Activated naive CD4-positive, alpha-beta T cell treated with anti-CD3 and anti-CD28 coated beads for 36 hours (primary cell): ENCODE measurements at places on chromosomes 16 and 17. TPM values are rescaled to one million over a fixed set of nuclear protein-coding genes. Genes with fewer than 3 reads are reported as not detected.

Gene TMEM204
- 7.7 TPM for total RNA-seq

Gene ALOX15B
- total RNA-seq = not detected

Gene PIRT
- total RNA-seq = not detected

DNA sequence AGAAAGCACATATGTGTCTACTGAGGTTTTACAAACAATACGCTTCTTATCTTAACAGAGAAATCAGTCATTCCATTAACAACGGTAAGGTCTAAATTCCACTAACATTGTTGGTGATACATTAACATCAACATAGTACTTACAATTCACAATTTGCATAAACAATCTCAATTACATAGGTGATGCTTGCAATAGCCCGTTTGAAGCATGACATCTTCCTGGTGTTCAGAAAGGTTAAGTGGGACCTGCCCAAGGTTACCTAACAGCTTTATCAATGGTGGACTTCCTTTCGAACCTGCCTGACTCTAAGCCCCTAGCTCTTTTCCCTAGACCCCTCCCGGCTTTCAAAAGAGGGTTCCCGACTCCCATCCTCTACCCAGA lies 699 bp downstream of the FAM222B start:
- no peak for DNase-seq
- peak overlapping the region; percentile 99 for H3K4me3 ChIP-seq
- peaks cover 31% of the 10 kb centered on the region for H3K4me1 ChIP-seq

DNA sequence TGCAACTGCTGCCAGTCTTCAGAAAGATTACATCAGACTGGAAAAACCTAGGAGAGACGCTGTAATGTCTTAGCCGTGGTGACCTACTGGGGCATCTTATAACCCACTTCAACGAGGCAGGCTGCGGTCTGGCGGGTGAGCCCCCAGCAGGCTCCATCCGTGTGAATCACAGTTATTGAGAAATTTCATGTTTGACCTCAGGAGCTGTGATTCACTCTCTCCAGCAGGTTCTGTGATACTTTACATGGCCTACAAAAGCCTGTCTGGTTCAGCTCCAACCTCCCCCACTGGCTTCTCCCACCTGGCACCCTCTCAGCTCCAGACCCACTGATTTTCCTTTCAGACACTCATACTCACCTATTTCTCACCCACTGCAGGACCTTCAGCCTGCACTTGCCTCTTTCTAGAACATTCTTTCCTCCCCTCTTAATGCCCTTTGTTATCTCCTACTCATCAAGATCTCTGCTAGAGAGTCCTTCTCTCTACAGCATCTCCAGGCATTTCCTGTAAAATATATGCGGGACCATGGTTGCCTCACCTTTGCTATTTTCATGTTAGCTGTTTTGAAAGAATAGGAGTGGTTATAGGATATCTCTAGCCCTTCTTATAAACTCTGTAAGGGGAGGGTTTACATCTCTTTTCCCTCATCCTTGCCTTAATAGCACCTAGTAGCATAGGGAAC lies 227.9 kb downstream of the MAF start:
- no peak overlapping the region for H3K4me3 ChIP-seq
- H3K36me3 ChIP-seq = peaks cover 4% of the 10 kb centered on the region
- H3K27ac ChIP-seq = no peak overlapping the region

DNA sequence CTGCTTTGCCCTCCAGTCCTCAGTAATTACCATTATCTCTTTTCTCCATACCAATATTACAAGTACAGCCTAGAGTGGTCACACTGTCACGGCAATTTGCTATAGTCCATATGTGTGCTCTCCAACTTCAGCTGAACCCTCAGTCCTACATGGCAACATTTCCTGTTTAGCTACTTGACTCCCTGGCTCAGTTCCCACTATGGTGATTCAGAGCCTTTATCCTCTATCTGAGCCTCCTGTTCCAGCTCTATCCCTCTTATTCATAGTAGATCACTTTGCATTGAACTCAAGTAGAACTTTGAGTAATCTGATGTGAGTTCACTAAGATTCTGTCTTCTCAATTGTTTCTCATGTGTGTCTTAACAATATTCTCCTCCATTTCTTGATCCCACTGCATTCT lies 43.7 kb upstream of the GOSR1 start:
- H3K4me1 ChIP-seq = peaks cover 12% of the 10 kb centered on the region
- H3K4me3 ChIP-seq = no peak overlapping the region
- peaks cover 36% of the 10 kb centered on the region for H3K36me3 ChIP-seq
- H3K27ac ChIP-seq = no peak overlapping the region
- DNase-seq = no peak
- H3K27me3 ChIP-seq = no peaks in the 10 kb centered on the region

DNA sequence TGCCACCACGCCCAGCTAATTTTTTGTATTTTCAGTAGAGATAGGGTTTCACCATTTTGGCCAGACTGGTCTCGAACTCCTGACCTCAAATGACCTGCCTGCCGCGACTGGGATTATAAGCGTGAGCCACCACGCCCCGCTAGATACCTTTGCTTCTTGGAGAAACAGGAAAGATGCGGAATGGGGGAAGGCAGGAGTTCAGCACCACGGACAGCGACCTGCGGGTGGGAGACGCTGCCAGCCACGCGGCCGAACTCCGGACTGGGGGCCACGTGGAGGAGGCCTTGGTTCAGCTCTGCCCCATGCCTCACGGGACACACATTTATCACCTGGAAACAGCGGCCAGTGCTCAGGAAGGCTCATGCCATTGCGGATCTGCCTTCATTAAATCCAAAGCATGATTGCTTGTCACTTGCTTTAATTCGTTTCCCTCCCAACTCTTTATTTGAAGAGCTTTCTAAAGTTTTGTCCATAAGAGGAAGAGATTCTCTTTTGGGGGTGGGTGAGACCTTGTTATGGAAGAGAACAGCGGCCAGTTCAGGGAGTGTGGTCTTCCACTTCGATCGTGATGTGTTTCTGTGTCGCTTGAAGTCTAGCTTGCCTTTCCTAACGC lies 219.9 kb downstream of the ENGASE start:
- no peaks in the 10 kb centered on the region for H3K4me1 ChIP-seq
- H3K4me3 ChIP-seq = no peak overlapping the region

DNA sequence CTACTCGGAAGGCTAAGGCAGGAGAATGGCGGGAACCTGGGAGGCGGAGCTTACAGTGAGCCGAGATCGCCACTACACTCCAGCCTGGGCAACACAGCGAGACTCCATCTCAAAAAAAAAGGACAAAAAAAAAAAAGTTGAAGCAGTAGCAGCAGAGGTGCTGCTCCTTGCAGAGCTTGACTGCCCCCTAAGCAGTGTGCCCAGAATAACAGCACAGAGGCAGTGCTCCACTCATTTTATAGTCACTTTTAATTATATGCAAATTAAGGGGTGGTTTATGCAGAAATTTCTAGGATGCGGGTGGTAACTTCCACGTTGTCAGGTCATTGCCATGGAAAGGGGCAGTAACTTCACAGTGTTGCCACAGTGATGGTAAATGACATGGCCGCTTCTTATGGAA lies 54.3 kb upstream of the NOL11 start:
- peaks cover 4% of the 10 kb centered on the region for H3K4me1 ChIP-seq
- H3K36me3 ChIP-seq = peaks cover 25% of the 10 kb centered on the region
- DNase-seq = no peak
- no peak overlapping the region for H3K4me3 ChIP-seq
- no peaks in the 10 kb centered on the region for H3K27me3 ChIP-seq

GRCh38 chr17:73882590-73882989 lies 238.3 kb upstream of the SDK2 start:
- no peak for DNase-seq
- H3K4me3 ChIP-seq = no peak overlapping the region
- no peaks in the 10 kb centered on the region for H3K27me3 ChIP-seq
- no peak overlapping the region for H3K27ac ChIP-seq

GRCh38 chr17:43760254-43760852 lies 1.8 kb upstream of the SOST start:
- H3K36me3 ChIP-seq = no peaks in the 10 kb centered on the region
- no peak overlapping the region for H3K27ac ChIP-seq
- peak; percentile 98 for DNase-seq
- H3K4me3 ChIP-seq = no peak overlapping the region

- H3K27me3 ChIP-seq = no peaks in the 10 kb centered on the region
- peak overlapping the region; percentile 39 for H3K4me3 ChIP-seq
- H3K27ac ChIP-seq = peak overlapping the region; percentile 93
- H3K4me1 ChIP-seq = peaks cover 92% of the 10 kb centered on the region
- H3K36me3 ChIP-seq = peaks cover 22% of the 10 kb centered on the region
These were observed 208.9 kb upstream of the CHMP6 start for GRCh38 chr17:80782536-80783427.

DNA sequence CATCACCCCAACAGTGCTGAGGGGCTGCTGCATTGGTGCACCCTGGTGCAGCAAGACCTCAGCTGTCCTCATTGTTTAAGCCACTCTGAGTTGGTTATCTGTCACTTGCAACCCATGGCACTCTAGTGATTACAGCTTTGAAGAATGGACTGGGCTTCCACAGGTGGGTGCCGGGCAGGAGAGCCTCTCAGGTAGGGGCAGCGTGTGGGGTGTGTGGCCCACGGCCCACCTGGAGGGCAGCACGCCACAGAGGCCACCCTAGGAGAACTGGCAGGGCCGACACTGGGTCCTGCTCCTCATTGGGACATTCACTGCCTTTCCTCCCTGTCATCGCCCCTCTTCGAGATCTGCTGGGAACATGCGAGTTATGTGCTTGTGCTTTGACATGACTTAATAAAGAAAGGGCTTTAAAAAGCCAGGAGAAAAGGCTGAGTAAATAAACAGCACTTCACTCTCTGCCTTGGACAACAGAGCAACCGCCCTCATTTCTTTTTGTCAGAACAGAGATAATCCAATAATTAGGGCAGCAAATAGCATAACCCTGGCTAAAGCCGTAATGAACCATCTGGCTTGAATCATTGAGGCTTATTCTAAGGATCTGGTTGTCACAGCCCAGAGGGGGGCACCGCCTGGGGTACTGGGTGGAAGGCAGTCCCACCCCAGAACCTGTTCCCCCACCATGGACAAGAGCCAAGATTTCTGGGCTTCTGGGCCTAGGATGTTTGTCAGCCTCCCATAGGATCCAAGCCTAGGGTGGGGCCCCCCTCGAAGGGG lies 3.0 kb downstream of the DOC2B start:
- peaks cover 2% of the 10 kb centered on the region for H3K4me1 ChIP-seq
- DNase-seq = no peak
- no peaks in the 10 kb centered on the region for H3K36me3 ChIP-seq
- H3K27ac ChIP-seq = no peak overlapping the region

DNA sequence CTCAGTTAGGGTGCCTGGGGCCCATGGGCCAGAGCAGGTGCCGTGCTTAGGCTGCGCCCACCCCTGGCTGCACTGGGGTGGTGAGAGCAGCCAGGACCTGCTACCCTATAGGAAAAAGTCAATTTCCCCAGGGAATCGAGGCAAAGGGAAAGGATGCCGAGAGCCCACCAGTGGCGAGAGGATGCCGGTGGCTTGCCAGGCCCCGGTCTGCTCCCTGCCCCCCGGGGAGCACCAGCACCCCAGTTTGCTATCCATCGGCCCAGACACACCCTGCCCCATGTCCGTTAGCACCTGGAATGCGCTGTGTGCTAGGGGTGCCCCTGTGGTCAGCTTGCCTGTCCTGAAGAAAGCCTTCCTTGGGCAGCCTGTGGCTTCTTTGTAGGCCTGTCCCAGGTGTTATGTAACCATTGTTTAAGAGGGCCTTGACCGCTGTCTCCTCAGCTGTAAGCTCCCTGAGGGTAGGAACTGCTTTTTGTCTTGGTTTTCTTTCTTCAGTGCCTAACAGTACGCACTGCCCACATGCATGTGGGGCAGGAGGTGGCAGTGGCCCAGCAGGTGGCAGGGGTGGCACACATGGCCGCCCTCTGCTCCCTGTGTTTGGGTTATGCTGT lies 40.8 kb downstream of the NT5M start:
- DNase-seq = no peak
- H3K4me1 ChIP-seq = no peaks in the 10 kb centered on the region
- H3K36me3 ChIP-seq = no peaks in the 10 kb centered on the region
- no peaks in the 10 kb centered on the region for H3K27me3 ChIP-seq
- no peak overlapping the region for H3K4me3 ChIP-seq

GRCh38 chr16:85042606-85043005 lies 15.0 kb downstream of the KIAA0513 start:
- DNase-seq = no peak
- peaks cover 17% of the 10 kb centered on the region for H3K4me1 ChIP-seq
- H3K27me3 ChIP-seq = no peaks in the 10 kb centered on the region
- peaks cover 1% of the 10 kb centered on the region for H3K36me3 ChIP-seq
- no peak overlapping the region for H3K27ac ChIP-seq
- no peak overlapping the region for H3K4me3 ChIP-seq

GRCh38 chr16:13333336-13333735 lies 431.9 kb downstream of the SHISA9 start:
- no peak for DNase-seq
- no peaks in the 10 kb centered on the region for H3K4me1 ChIP-seq
- H3K27me3 ChIP-seq = peaks cover 6% of the 10 kb centered on the region
- H3K36me3 ChIP-seq = no peaks in the 10 kb centered on the region
- no peak overlapping the region for H3K27ac ChIP-seq
- no peak overlapping the region for H3K4me3 ChIP-seq

DNA sequence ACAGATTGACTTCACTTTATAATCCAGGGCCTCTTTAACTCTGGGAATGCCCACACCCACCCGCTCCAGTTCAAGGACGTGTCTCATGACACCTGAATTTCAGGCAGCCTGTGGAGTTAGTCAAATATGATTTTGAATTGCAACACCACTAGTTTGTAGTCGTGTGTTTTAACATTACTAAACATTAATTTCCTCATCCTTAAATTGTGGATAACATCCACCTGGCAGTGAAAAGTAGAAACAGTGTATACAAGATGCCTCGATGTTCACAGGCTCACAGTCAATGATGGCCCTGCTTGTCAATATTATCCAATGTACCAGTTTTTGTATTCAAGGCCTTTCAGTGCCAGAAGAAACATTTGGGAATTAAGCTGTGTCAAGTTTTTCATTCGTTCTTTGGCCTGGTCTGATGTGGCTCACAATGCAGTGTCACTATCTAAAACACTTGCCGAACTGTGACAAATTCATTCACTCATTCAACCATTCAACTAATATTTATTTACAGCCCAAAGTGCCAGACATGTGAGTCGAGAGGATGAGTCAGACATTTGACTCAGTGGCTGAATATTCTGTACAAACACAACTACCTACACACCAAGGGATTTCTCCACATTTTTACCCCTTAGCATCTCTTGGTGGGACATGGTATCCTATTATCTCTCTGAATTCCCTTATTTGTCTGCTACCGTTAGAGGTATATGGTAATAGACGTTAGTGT lies 1.4 kb downstream of the MEIOB start:
- DNase-seq = no peak
- no peak overlapping the region for H3K27ac ChIP-seq
- H3K27me3 ChIP-seq = peaks cover 8% of the 10 kb centered on the region
- H3K4me1 ChIP-seq = peaks cover 3% of the 10 kb centered on the region
- no peaks in the 10 kb centered on the region for H3K36me3 ChIP-seq

- H3K4me3 ChIP-seq = no peak overlapping the region
- DNase-seq = no peak
- no peaks in the 10 kb centered on the region for H3K27me3 ChIP-seq
These were observed 262.1 kb upstream of the CA10 start for GRCh38 chr17:52420555-52421078.

GRCh38 chr16:12612598-12613101 lies 191.0 kb downstream of the CPPED1 start:
- H3K27me3 ChIP-seq = peaks cover 15% of the 10 kb centered on the region
- H3K4me3 ChIP-seq = no peak overlapping the region
- H3K4me1 ChIP-seq = peaks cover 23% of the 10 kb centered on the region
- no peak for DNase-seq
- H3K36me3 ChIP-seq = no peaks in the 10 kb centered on the region

- DNase-seq = no peak
- no peaks in the 10 kb centered on the region for H3K36me3 ChIP-seq
- no peaks in the 10 kb centered on the region for H3K4me1 ChIP-seq
- no peak overlapping the region for H3K4me3 ChIP-seq
- H3K27me3 ChIP-seq = no peaks in the 10 kb centered on the region
These were observed 46.9 kb downstream of the ZNF423 start for GRCh38 chr16:49809062-49809461.
